Calu3 (cell line): ENCODE measurements at places on chromosomes 3 and 15. TPM values are rescaled to one million over a fixed set of nuclear protein-coding genes. Genes with fewer than 3 reads are reported as not detected.
A peak's percentile ranks its signal among the peaks of the same experiment; 100 is the strongest.

MITF gene
- total RNA-seq: 40.3 and 47.7 TPM in 2 replicates

FAM81A gene
- 16.0 TPM in 2 replicates for total RNA-seq

MKRN3 gene
- total RNA-seq: not detected in 2 replicates

KLHL40 gene
- not detected in 2 replicates for total RNA-seq

DNA sequence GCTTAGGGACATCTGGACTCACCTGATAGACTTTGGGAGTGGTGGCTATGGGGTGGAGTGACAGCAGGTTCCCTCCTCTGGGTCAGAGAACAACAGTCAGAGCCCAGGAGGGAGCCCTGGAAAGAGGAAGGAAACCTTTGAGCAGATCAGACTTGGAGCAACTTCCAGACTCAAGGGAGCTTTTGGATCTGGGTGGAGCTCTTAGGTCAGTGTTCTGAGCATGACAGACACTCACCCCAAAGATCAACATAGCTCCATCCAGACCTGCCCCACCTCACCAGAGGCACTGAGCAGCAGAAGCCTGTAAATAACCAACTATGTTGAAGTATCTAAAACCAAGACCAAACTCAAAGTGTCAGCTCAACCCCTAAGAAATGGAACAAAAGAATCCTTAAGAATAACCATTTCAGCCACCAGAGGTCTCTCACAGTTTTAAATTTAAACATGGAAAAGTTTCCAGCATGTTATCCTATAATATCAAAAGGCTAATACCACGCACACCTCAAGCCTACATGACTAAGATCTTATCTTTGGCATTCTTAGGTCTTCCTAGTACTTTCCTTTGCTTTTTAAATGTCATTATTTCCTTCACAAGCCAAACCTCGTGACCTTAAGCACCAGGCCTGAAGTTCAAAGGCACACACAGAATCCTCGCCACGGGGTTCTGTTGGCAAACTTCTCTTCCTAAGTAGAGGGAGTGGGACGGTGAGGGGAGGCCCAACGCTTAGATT, 56.4 kb downstream of the UMPS start:
- H3K27ac ChIP-seq: peak overlapping the region; percentile 8
- H3K4me1 ChIP-seq: peaks cover 12% of the 10 kb centered on the region
- H3K27me3 ChIP-seq: no peaks in the 10 kb centered on the region
- peak; percentile 8 for DNase-seq

- no peak overlapping the region for H3K27ac ChIP-seq
- DNase-seq: no peak
- H3K4me3 ChIP-seq: no peak overlapping the region
- H3K36me3 ChIP-seq: no peaks in the 10 kb centered on the region
These were observed 8.1 kb downstream of the CEMIP start for GRCh38 chr15:80787316-80787715.

DNA sequence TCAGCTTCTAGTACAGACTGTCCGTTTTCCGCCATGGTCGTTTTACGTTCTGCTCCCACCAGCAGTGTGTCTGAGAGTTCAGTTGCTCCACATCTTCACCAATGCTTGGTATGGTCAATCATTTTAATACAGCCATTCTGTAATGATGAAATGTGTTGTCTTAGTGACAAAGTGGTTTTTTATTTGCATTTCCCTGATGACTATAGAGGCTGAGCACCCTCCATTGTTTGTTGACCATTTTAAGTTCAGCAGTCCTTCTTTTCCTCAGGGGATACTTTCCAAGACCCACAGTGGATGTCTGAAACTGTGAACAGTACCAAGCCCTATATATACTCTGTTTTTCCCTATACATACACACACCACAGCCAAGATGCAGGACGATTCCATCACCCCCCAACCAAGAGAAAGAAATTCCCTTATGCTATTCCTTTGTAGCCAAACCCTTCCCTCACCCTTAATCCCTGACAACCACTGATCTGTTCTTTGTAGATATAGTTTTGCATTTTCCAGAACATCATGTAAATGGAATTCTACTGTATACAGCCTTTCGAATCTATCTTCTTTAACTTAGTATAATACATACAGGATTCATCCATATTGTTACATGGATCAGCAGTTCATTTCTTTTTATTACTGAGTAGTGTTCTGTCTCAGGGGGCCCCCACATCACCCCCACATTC, 55.9 kb downstream of the C3orf20 start:
- H3K27me3 ChIP-seq: no peaks in the 10 kb centered on the region
- no peak overlapping the region for H3K27ac ChIP-seq
- no peak for DNase-seq
- no peaks in the 10 kb centered on the region for H3K4me1 ChIP-seq
- no peaks in the 10 kb centered on the region for H3K36me3 ChIP-seq
- H3K4me3 ChIP-seq: no peak overlapping the region

DNA sequence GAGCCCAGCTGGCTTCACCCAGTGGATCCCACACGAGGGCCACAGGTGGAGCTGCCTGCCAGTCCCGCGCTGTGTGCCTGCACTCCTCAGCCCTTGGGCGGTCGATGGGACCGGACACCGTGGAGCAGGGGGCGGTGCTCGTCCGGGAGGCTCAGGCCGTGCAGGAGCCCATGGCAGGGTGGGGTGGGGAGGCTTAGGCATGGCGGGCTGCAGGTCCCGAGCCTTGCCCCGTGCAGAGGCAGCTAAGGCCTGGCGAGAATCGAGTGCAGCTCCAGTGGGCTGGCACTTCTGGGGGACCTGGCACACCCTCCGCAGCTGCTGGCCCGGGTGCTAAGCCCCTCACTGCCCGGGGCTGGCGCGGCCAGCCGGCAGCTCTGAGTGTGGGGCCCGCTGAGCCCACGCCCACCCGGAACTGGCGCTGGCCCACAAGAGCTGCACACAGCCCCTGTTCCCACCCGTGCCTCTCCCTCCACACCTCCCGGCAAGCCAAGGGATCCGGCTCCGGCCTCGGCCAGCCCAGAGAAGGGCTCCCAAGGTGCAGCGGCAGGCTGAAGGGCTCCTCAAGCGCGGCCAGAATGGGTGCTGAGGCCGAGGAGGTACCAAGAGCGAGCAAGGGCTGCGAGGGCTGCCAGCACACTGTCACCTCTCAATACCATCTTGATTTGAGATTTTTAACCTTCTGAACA, 121.4 kb downstream of the EPHB1 start:
- H3K4me3 ChIP-seq: no peak overlapping the region
- H3K27me3 ChIP-seq: peaks cover 75% of the 10 kb centered on the region
- H3K36me3 ChIP-seq: no peaks in the 10 kb centered on the region
- no peak overlapping the region for H3K27ac ChIP-seq
- no peaks in the 10 kb centered on the region for H3K4me1 ChIP-seq

- no peaks in the 10 kb centered on the region for H3K4me1 ChIP-seq
- no peak for DNase-seq
- H3K27ac ChIP-seq: no peak overlapping the region
- peak overlapping the region; percentile 28 for H3K4me3 ChIP-seq
- peaks cover under 1% of the 10 kb centered on the region for H3K36me3 ChIP-seq
These were observed 27.5 kb downstream of the MELTF start for GRCh38 chr3:197001972-197002700.

DNA sequence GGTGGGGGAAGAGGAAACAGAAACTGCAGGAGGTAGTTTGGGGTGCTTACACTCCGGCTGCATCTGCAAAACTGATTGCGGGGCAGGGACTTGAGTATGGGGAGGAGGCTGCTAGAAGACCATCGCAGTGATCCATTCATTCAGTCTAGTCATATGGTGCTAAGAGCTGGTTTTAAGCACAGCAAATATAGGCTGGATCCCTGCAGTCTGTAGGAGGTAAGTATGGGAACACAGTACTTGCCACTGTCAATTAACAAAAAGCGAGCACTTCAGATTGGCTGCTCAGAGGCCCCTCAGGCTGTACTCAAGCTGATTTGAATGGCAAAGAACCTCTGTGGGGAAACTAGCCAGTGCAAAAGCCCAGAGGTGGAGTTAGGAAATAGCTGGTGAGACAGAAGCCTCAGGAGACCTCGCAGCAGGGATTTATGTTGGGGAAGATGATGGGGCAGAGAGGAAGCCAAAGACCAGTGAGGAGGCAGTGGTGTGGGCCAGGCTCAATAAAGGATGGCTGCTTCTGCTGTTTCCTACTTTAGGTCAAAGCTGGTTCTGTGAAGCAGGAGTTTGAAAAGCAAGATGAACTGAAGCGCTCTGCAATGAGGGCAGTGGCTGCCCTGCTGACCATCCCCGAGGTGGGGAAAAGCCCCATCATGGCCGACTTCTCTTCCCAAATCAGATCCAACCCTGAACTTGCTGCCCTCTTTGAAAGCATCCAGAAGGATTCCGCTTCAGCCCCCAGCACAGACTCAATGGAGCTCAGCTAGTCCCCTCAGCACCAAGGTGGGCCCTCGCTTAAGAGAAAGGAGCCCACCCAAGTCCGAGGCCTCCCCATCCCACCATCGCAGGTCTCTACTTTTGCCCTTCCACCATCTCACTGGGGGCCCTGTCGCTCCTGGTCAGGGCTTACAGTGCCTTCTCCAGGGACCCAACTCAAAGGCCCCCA, 7.9 kb downstream of the RPL32 start:
- H3K36me3 ChIP-seq: peaks cover 85% of the 10 kb centered on the region
- H3K4me3 ChIP-seq: no peak overlapping the region
- peak overlapping the region; percentile 60 for H3K27ac ChIP-seq
- H3K27me3 ChIP-seq: no peaks in the 10 kb centered on the region
- DNase-seq: no peak

- no peaks in the 10 kb centered on the region for H3K4me1 ChIP-seq
- H3K27me3 ChIP-seq: peaks cover 100% of the 10 kb centered on the region
- H3K27ac ChIP-seq: no peak overlapping the region
- H3K4me3 ChIP-seq: no peak overlapping the region
- DNase-seq: no peak
- no peaks in the 10 kb centered on the region for H3K36me3 ChIP-seq
These were observed 84.1 kb upstream of the LINGO1 start for GRCh38 chr15:77716632-77717332.

- H3K4me3 ChIP-seq: no peak overlapping the region
- no peaks in the 10 kb centered on the region for H3K36me3 ChIP-seq
- no peaks in the 10 kb centered on the region for H3K4me1 ChIP-seq
- H3K27ac ChIP-seq: no peak overlapping the region
These were observed 145.6 kb downstream of the LRRC3B start for GRCh38 chr3:26768068-26768651.

GRCh38 chr15:86311568-86312280, 232.1 kb downstream of the AGBL1 start:
- no peak overlapping the region for H3K27ac ChIP-seq
- no peak for DNase-seq
- H3K4me3 ChIP-seq: no peak overlapping the region
- no peaks in the 10 kb centered on the region for H3K36me3 ChIP-seq
- H3K27me3 ChIP-seq: no peaks in the 10 kb centered on the region

DNA sequence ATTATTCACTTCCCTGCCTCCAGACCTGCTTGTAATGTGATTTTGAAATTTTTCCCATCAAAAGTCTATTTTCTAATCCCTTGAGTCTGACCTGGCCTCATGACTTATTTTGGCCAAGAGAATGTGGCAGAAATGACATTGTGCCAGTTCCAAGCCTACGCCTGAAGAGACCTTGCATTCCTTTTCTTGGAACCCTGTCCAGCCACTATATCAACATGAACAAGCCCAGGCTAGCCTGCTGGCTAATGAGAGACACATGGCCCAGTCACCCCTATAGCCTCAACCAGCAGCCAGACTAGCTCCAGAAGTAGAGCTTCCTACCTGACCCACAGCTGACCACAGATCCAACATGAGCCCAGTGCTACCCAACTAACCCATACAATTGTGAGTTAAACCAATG, 121.1 kb upstream of the ACP3 start:
- no peak overlapping the region for H3K4me3 ChIP-seq
- no peaks in the 10 kb centered on the region for H3K27me3 ChIP-seq
- H3K4me1 ChIP-seq: no peaks in the 10 kb centered on the region
- no peak overlapping the region for H3K27ac ChIP-seq

DNA sequence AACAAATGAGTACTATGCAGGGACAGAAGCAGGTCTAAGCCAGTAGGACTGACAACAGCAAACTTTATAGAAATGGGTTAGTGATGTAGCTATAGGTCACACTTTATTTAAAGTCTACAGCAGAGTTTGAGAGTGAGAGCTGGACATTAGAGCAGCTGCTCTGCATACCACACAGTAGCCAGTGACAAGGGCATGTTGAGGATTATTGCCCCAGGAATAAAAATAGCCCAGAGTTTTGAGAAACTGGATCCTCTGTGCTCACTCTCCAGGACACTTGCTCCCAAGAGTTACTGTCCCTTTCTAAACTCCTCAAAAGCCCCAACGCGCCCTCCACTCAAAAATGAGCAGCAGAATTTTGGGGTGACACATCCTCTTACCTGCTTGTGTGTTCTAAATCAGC, 21.1 kb downstream of the LRTM1 start:
- DNase-seq: no peak
- no peaks in the 10 kb centered on the region for H3K36me3 ChIP-seq
- no peak overlapping the region for H3K4me3 ChIP-seq
- no peaks in the 10 kb centered on the region for H3K4me1 ChIP-seq
- H3K27ac ChIP-seq: no peak overlapping the region

GRCh38 chr15:68601206-68602197, 22.7 kb downstream of the CORO2B start:
- H3K36me3 ChIP-seq: no peaks in the 10 kb centered on the region
- H3K27me3 ChIP-seq: peaks cover 77% of the 10 kb centered on the region
- no peak overlapping the region for H3K4me3 ChIP-seq
- DNase-seq: no peak
